ENCODE measurements at places on chromosomes 4 and X.

DNA sequence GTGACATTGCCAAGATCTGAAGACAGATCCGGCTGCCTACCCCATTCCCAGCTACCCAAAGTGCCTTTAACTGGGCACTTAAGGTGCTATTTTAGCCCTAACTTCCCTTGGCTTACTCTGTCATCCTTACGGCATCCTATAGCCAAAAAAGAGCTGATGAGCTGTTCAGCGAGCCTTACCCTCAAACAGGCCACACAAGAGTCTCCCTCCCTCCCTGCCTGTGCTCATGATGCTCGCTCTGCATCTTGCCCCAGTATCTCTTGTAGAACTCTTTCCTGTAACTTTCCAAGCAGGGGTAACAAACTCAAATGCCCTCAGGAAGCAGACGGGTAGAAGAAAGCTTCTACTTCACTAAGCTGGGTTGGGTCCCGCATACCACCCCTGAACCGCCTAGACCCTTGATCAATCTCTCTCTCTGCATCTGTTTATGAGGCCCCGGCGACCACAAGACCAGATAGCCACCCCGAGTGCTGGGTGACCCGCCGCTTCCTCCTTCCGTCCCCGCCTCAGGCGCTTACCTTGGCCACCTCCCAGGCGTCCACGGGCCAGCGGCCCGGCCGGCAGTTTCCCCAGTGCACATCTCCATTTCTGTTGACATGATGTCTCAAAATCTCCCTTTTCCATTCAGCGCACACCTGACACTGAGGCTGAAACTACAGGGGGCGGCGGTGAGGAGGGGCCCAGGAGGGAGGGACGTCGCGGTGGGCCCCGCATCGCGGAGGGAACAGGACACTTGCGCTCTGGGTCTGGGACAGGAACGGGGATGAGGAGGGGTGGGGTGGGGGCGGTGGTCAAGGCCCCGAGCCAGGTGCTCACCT is 663 bp downstream of the CXorf38 start:
- peak; percentile 17 for DNase-seq

DNA sequence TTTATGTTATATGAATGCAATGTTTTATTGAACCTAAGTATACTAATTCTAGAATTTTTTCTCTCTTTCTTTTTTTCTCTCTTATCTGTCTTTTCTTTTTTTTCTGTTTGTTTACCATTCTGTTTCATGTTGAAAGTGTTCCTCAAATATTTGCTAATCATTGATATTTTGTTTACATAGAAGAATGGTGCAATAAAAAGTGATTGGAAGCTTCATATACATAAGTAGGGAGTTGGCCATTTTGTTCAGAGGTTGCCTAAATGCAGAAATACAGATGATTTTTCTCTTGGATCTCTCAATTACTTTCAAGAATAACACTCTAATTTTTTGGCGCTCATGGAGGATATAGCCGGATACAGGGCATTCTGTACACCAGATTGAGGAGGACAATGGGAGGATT is 5.7 kb upstream of the SERTM2 start:
- DNase-seq = no peak

- DNase-seq = no peak
These were observed 154.6 kb upstream of the RPS6KA3 start for GRCh38 chrX:20421275-20421674.

DNA sequence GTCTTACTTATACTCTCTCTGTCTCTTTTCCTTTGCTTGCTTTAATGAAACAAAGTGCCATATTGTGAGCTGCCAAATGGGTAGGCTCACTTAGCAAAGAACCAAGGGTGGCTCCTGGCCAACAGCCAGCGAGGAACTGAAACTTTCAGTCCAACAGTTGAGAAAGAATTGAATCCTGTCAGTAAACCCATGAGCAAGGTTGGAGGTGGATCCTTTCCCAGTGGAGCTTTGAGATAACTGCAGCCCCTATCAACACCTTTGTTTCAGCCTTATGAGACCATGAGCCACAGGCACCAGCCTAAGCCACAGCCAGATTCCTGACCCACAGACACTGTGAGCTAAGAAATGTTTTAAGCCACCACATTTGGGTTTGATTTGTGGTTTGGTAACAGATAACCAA is 362.2 kb downstream of the PDGFC start:
- DNase-seq = no peak

- DNase-seq = no peak
These were observed 138.7 kb downstream of the RAP1GDS1 start for GRCh38 chr4:98399915-98400314.
